ENCODE measurements at places on chromosomes 4 and X. TPM values are rescaled to one million over a fixed set of nuclear protein-coding genes. Genes with fewer than 3 reads are reported as not detected.

DNA sequence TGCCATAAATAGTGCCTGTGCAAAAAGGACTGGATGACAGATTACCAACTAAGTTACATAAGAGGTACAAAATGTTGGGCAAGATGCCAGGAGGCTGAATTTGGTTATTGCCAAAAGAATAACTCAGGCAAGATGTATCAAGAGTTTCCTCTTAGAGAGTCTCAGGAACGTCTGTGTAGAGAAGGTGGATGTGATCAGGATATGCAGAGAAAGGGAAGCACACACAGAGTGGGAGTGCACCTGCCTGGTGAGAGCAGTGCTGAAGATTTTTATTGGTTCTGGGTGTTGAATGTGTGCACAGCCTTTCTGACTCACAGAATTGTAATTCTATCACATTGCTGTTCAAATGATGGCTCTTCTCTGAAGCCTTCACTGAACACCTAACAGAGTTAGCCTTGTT, 156.8 kb upstream of the HS3ST1 start:
- no peak for DNase-seq

DNA sequence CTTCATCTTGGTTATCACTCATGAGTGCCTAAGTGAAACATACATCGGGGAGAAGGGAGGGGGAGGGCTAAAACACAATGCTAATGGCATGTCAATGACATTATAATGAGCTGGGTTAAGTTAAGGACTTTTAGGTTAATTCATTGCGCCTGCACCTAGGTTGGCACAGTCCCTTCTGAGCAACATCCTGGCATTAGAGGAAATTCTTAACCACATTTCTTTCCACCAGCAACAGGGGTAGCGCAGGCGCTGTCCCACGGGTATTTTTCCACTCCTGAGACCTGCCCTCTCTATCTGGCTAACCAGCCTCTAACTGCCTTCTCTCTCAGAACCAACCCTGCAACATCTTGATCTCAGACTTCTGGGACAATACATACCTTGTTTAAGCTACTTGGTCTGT, 39.0 kb upstream of the PROM1 start:
- DNase-seq: no peak

- no peak for DNase-seq
These were observed 355.1 kb upstream of the PABPC5 start for GRCh38 chrX:91079342-91080114.

GRCh38 chr4:158799856-158800255, 31.0 kb downstream of the FNIP2 start:
- no peak for DNase-seq

The IL1RAPL1 gene
- not detected for total RNA-seq

The REELD1 gene
- total RNA-seq: 0.78 TPM

The NDNF gene
- 0.36 TPM for total RNA-seq
